Amniotic epithelial cell (primary cell): ENCODE measurements at places on chromosomes 5 and 9.

- DNase-seq: peak; percentile 27
These were observed 56.6 kb downstream of the NDUFS4 start for GRCh38 chr5:53616939-53617549.

GRCh38 chr9:103649086-103649485, 445.0 kb upstream of the SMC2 start:
- peak; percentile 38 for DNase-seq

DNA sequence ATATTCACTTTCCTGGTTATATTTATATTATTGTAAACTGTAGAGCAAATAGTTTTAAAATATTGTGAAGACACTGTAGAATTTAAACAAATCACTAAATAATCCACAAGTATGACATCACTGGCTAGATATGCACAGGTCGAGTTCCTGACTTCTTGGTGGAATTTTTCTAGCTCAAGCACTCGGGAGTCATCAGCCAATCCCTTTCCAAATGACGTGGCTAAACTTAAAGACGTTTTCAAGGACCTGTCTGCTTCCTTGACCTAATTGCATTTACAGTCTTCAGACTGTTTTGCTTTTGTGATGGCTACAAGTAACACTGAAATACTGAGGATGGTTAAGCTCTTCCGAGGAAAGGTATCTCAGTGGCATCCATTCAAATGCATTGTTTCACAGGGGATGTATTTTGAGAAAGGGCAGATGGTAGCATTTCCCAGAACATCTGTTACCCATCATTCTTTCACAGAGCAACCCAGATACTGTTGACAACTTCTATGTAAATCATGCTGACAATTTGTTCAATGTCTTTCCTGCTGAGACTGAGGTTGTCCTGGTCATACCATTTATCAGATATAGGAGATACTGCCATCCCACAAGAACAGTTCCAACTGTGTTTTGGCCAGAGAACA, 262.8 kb downstream of the CDH10 start:
- DNase-seq: no peak

- DNase-seq: no peak
These were observed 110.8 kb downstream of the FGF10 start for GRCh38 chr5:44278469-44278868.

GRCh38 chr9:117546894-117547678, 132.2 kb upstream of the ASTN2 start:
- DNase-seq: no peak
